Stimulated activated CD4-positive, alpha-beta T cell treated with anti-CD3 and anti-CD28 coated beads, Interleukin-12 subunit alpha, Interleukin-12 subunit beta, amount 100 ng/mL, for 48 hours (primary cell): ENCODE measurements at places on chromosomes 5 and 9.

DNA sequence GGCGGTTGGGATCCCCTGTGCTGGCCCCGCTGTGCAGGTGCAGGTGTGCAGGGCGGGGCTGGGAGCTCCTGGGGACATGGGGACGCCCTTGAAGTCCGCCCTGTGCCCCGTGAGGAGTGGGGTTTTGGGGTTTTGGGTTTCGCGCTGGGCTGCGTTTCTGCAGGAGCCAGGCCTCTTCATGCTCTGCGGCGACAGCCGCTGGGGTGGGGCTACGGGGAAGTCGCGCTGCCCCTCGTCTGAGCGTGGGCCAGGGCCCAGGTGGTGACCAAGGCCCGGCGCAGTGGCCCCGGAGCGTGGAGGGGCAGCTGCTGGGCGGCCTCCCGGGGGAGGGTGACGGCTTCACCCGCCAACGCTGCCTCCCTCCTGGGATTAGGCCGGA is 47.8 kb upstream of the IRX4 start:
- no peak for DNase-seq

GRCh38 chr5:77637998-77638762 is at the start of gene OTP:
Gene OTP (minus strand): TSS chr5:77638713. CDS start chr5:77638549, 164 bp downstream.
- no peak for DNase-seq

GRCh38 chr5:135133698-135134515 is 99.9 kb upstream of the PITX1 start:
- DNase-seq: no peak

- DNase-seq: no peak
These were observed 2.6 kb upstream of the SLC25A51 start for GRCh38 chr9:37906312-37907239.

GRCh38 chr9:95035846-95036245 is 281.7 kb downstream of the FANCC start:
- DNase-seq: no peak

- DNase-seq: no peak
These were observed 538.3 kb upstream of the PTGER4 start for GRCh38 chr5:40141418-40141817.

DNA sequence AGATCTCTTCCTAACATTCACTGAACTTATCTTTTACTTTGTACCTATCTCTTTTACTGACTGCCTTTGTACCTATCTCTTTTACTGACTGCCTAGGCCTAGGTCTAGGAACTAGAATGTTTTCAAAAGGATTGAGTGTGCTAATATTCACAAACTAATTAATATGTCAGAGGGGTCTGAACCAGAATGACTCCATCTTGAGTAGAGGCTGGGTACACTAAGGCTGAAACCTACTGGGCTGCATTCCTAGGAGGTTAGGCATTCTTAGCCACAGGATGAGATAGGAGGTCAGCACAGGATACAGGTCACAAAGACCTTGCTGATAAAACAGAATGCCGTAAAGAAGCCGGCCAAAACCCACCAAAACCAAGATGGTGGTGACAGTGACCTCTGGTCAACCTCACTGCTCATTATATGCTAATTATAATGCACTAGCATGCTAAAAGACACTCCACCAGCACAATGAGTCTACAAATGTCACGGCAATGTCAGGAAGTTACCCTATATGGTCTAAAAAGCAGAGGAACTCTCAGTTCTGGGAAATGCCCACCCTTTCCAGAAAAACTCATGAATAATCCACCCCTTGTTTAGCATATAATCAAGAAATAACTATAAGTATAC is 2.5 kb upstream of the RHOBTB3 start:
- DNase-seq: no peak

- DNase-seq: no peak
These were observed 88.6 kb downstream of the NRG2 start for GRCh38 chr5:139954462-139954861.

DNA sequence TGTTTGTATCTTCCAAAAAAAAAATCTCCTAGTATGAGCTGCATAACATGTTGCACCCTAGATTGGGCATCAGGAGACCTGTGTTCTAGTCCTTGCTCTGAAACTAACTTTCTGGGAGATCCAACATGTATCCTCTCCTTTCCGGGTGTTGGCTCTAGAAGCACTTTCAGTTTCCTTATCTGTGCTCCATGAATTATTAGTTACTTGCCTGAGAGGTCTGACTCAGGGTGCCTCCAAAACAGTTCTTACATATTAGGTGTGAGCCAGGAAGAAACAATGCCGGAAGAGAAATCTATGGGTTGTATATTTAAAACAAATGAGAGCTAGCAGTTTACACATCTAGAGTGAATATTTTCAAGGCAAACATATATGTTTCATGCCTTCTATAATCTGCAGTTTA is 36.7 kb upstream of the SLC36A2 start:
- no peak for DNase-seq

DNA sequence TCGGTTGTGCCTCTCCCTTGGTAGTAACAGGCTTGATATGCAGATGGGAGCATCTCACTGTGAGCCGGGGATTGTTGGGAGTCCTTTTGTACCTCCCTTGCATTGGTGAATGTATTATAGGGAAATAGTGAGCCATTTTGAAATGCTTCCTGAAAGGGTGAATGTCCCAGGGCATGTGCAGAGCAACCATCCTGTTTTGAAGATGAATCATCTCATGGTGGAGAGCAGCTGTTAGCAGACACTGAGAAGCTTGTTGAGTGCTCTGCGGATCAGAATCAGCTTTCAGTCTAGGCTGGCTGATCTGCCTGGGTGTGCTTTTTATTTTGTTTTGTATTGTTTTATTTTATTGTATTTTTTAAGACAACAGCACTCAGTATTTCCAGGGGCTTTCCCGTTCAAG is 29.7 kb downstream of the SLC36A1 start:
- DNase-seq: no peak

DNA sequence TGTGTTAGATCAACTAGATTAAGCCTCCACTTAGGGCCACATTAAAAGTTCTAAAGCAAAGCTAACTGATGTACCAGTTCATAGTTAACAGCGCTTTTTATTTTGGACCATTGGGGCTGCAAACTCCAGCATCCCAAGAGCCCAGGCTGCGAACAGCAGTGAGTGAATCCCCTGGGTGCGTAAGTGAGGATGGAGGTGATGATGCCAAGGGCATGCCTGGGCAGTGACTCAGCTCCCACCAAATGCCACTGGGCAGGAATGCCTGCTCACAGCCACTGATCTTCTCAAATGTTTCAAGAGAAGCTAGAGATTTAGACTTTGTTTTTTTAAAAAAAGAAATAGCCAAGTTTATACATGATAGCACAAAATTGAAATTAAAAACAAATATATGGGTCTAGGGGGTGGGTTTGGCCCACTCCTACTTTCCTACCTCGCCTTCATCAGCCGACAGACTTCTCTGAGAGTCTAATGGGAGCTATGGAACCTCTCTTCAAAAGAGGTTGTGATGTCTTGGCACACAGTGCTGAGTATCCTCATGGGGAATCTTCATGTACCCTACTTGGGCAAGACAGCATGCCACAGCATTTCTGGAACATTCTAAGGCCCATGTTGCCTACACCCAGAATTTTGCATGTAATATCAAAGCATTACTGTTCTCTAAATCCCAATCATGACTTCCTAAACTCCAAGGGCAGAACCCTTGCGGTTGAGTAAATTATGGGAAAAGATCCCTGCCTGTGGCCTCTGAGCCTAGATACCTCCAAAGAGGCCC is 398.1 kb downstream of the EBF1 start:
- no peak for DNase-seq

DNA sequence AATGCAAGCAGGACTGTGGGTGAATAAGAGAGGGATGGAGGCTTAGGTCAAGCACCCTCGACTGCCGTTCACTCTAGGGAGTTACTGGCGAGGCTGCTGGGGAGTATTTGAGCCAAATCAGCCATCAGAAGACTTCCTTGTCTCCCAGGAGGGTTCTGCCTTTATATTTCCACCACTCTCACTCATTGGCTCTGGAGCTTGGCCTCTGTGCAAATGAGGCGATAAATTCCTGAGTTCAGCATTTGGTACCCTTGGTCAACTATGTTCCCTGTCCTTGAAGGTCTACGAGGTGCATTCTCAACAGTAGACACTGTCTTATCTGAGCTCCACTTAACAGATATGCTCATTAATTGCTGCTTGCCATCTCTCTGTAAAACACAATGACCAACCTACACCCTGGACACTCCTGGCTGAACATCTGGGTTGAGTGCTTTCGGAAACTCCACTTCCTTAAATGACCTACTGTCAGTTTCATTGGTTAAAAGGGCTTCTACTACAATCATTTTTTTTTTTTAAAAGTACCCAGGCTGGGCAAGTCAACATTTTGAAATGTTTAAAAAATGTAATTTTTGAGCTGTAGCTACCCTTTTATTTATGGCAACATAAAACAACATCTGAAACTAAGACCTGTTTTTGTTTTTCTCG is 153.2 kb downstream of the NTRK2 start:
- no peak for DNase-seq

DNA sequence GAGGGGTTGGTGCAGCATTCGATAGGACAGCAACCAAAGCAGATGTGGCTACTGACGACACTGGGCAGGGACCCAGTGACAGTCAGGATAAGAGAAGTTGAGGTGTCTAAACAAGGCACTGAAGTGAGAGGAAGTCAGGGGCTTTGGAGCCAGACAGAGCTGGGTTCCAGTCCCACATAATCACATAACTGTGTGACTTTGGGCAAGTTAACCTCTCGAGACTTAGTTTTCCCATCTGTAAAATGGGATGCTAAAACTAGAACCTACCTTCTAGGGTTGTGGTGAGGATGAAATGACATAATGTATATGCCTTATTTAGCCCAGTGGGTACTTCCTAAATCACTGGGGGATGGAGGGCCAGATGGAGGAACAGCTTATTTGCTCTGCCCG is 3.1 kb downstream of the ANGPTL2 start:
- DNase-seq: no peak

- DNase-seq: peak; percentile 46
These were observed 69.0 kb downstream of the SLC28A3 start for GRCh38 chr9:84271531-84271900.

GRCh38 chr9:131651599-131651998 is 88.3 kb downstream of the RAPGEF1 start:
- DNase-seq: no peak

DNA sequence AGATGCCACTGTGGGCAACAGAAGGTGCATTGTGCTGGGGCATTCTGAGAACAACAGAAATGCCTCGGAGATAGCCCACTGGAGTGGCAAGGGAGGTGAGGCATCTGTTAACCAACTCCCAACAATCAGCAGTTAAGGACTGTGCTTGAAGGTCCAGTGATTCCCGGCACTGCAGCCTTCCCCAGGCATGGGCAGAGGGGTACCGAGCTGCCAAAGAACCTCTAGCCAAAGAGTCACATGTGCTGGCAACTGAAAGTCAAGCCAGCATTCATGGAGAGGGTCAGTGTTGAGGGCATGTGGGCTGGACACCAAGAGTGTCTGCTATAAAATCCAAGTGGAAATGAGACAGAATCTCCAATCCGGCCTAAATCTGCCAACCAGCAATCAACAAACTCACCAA is 149.6 kb downstream of the ASTN2 start:
- DNase-seq: no peak

DNA sequence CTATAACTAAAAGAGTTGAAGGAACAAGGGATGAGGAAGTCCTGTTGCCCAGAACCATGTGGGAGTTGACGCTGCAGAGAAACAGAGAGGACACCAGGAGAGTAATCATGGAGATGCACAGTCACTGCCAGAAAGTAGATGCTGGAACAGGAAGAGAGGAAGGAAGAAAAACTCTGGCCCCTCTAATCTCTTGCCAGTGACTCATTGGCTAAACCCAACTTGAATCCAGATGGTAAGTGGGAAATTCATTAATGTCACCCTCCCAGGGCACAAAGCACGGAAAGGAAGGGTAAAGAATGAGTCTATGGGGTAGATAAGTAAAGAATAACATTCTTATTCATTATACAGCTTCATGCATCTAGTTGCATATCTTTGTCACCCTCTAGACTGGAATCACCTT is 631.9 kb downstream of the PRELID2 start:
- DNase-seq: no peak

DNA sequence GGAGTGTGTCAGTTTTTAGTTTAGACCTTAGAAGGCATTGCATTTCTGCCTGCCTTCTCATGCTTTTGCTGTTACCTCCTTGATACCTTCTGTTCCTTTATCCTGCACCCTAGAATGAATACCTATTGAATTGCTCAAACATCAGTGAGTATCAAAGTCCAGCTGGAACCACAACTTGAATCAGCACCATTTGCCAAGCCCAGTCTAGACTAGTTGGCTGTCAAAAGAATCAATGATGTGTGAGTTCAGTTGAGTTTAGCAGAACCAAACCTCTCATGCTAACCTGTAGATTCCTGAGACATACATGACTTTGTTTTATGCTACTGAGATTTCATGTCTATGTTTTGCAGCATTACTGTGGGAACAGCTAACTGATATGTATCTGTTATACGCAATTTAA is 116.6 kb downstream of the FAM170A start:
- DNase-seq: no peak

DNA sequence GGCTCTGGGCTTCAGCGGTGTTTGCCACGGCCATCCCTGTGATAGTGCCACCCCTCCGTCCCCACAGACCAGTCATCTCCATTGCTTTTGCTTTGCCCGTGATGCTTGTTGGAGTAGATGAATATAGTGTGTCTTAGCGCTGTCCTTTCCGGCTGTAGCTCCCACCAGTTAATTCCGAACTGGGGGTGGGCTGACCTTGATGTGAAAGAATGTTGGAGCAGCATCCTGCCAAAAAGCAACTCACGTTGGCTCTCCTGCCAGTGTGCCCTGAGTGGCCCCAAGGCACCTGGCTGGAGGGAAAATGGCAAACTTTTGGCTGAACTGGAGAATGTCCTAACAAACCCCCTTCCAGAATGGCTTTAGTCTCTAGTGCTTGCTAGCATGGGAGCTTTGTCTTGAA is 20.0 kb downstream of the CLTA start:
- no peak for DNase-seq

DNA sequence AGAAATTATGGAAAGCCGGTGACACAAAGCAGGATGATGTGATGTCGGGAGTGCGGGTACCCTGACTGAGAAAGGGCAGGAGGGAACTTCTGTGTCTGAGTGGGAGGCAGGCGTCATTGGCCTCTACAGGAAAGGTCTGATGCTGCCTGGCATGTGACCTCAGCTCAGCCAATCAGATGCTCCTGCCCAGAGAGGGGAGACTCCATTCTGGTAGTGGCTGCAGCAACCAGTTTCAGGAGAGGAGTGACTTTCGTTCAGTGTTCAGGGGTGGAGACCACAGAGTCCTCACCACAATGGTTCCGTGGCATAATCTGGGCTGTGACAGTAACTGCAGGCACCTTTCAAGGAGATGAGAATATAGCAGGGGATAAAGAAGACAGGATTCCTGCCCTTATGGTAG is 6.7 kb upstream of the SFXN1 start:
- peak; percentile 48 for DNase-seq
